ENCODE measurements at places on chromosomes 7 and 10.

GRCh38 chr10:28147706-28148105 lies 148.8 kb upstream of the ODAD2 start:
- H3K27ac ChIP-seq = no peak overlapping the region
- H3K4me1 ChIP-seq = peaks cover 3% of the 10 kb centered on the region
- no peak overlapping the region for H3K4me3 ChIP-seq
- no peak for DNase-seq
- H3K36me3 ChIP-seq = no peaks in the 10 kb centered on the region
- H3K27me3 ChIP-seq = no peaks in the 10 kb centered on the region

GRCh38 chr7:2862831-2863361 lies 18.8 kb upstream of the GNA12 start:
- peak; percentile 90 for DNase-seq
- peak overlapping the region; percentile 91 for H3K27ac ChIP-seq
- H3K4me1 ChIP-seq = peaks cover 5% of the 10 kb centered on the region
- H3K36me3 ChIP-seq = no peaks in the 10 kb centered on the region

DNA sequence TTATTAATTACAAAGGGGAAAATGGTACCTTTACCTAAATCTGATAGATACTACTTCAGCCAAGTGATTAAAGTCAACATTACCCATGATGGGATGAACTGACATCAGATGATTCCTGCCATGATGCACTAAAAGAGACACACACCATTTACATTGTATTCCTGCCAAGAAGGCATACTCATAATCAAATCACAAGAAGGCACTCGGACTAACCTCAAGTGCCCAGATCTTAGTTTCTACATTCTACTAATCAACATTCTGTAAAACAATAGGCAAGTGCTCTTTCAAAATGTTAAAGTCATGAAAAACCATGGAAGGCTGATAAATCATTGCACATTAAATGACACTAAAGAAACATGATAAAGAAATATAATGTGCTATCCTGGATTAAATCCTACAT lies 44.4 kb downstream of the SLC35G1 start:
- H3K4me3 ChIP-seq = no peak overlapping the region
- H3K4me1 ChIP-seq = no peaks in the 10 kb centered on the region
- H3K27me3 ChIP-seq = no peaks in the 10 kb centered on the region
- H3K36me3 ChIP-seq = no peaks in the 10 kb centered on the region

GRCh38 chr10:5589661-5590511 lies 65.1 kb downstream of the CALML3 start:
- H3K27me3 ChIP-seq = no peaks in the 10 kb centered on the region
- no peaks in the 10 kb centered on the region for H3K36me3 ChIP-seq
- DNase-seq = no peak
- H3K4me3 ChIP-seq = no peak overlapping the region

GRCh38 chr10:1154531-1155295 lies 98.5 kb downstream of the WDR37 start:
- H3K27ac ChIP-seq = no peak overlapping the region
- no peak overlapping the region for H3K4me3 ChIP-seq
- H3K4me1 ChIP-seq = no peaks in the 10 kb centered on the region
- DNase-seq = no peak
- no peaks in the 10 kb centered on the region for H3K27me3 ChIP-seq
- no peaks in the 10 kb centered on the region for H3K36me3 ChIP-seq

DNA sequence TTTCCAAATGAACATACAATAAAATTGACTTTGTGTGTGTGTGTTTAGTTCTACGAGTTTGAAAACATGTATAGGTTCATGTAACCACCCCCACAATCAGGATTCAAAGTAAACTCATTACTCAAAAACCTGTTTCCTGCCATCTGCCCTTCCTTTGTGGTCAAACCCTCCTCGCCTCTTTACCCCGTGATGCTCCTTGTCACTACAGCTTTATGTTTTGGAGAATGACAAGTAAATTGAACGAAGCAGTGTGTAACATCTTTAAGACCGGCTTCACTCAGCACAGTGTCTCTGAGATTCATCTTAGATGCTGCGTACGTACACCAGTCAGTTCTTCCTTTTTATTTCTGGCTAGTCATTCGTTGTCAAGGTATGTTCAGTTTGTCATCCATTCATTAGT lies 54.6 kb upstream of the MKI67 start:
- H3K27me3 ChIP-seq = no peaks in the 10 kb centered on the region
- H3K36me3 ChIP-seq = no peaks in the 10 kb centered on the region
- H3K27ac ChIP-seq = no peak overlapping the region
- H3K4me3 ChIP-seq = no peak overlapping the region
- no peak for DNase-seq
